ENCODE measurements at places on chromosomes 11 and 22.

DNA sequence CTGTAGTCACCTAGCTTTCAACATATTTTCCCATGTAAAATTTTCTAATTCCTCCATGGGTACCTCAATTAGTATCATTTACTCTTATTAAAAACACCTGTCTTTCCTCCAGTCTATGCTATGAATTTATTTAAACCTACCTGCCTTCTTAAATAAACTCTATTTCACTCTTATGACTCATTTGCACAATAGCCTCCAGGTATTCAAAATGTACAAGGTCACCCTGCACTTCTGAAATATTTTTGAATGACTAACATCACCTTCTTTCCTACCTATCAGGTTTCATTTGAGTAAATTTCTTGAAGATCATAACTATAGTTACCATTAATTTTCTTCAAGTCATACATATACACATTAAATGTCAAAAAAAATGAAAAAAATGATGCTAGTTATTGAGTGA is 939.7 kb downstream of the DLG2 start:
- no peak for DNase-seq

- DNase-seq, result no peak
Measured at GRCh38 chr22:20905415-20906386, 11.5 kb upstream of the CRKL start.

DNA sequence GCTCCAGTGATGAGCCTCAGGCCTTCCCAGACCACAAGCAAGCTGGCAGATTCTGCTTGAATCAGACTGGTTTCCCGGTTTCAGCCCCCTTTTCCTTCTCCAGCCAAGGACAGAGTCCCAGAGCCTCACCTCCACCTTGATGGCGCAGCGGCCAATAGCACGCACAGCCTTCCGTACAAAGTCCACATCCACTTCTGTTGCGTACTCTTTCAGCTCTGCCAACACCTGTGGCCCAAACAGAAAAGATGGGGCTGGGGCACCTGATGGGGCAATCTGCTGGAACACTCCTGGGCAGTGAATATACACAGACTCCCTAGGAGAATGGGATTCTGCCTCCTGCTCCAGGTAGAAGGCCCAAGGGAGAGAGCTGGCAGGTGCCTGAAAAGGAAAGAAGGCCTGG is 35.5 kb upstream of the RASL10A start:
- no peak for DNase-seq

- DNase-seq, result no peak
Measured at GRCh38 chr11:94766713-94767206, 1.4 kb upstream of the AMOTL1 start.

GRCh38 chr11:2109541-2110019 is 29.6 kb downstream of the IGF2 start:
- no peak for DNase-seq

DNA sequence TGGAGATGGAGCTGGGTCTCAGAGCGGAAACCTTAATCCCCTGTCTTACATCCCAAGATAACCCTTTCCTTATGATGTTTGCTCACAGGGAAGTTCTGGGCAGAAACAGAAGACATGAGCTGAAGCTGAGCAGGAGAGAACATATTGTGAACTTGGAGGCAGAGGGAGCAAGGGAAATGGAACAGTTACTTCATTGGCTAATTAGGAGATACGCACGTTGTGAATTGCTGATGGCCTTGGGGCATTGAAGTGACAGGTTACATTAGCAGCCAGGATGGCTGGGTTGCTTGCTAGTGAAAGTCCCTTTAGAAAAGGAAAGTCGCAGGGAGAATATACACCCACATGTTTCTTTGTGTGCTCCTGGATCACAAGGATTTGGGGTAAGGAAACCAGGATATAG is 48.7 kb downstream of the TENM4 start:
- no peak for DNase-seq

DNA sequence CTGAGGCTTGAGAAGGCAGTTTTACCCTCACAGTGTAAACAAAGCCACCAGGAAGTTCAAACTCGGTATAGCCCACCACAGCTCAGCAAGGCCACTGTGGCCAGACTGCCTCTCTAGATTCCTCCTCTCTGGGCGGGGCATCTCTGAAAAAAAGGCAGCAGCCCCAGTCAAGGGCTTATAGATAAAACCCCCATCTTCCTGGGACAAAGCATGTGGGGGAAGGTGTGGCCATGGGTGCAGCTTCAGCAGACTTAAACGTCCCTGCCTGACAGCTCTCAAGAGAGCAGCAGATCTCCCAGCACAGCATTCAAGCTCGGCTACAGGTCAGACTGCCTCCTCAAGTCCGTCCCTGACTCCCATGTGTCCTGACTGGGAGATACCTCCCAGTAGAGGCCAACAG is 69.7 kb downstream of the TTC28 start:
- DNase-seq, result no peak

DNA sequence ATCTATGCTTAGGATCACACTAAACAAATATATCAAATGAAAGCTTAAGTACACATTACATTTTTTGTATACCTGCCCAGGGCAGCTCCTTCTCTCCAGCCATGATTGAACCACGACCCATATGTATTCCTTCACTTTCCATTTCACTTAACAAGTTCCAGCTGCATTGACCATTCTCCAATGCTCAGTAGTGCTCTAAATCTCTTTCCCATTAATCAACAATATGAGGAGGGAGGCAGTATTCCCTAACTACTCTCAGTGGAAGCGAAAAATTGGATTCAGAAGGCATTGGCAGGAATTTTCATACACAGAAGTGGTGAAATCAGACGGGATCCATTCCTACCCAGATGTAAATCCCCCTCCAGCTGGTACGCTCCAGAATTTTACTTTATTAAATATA is 372.0 kb upstream of the LUZP2 start:
- DNase-seq, result no peak

GRCh38 chr11:122122179-122122578 is 6.2 kb upstream of the BLID start:
- no peak for DNase-seq

- DNase-seq, result no peak
Measured at GRCh38 chr11:68377389-68377795, 65.0 kb downstream of the LRP5 start.

- DNase-seq, result no peak
Measured at GRCh38 chr11:133947321-133947756, 9.4 kb downstream of the IGSF9B start.

- DNase-seq, result no peak
Measured at GRCh38 chr22:44369916-44370801, 57.4 kb upstream of the SHISAL1 start.

DNA sequence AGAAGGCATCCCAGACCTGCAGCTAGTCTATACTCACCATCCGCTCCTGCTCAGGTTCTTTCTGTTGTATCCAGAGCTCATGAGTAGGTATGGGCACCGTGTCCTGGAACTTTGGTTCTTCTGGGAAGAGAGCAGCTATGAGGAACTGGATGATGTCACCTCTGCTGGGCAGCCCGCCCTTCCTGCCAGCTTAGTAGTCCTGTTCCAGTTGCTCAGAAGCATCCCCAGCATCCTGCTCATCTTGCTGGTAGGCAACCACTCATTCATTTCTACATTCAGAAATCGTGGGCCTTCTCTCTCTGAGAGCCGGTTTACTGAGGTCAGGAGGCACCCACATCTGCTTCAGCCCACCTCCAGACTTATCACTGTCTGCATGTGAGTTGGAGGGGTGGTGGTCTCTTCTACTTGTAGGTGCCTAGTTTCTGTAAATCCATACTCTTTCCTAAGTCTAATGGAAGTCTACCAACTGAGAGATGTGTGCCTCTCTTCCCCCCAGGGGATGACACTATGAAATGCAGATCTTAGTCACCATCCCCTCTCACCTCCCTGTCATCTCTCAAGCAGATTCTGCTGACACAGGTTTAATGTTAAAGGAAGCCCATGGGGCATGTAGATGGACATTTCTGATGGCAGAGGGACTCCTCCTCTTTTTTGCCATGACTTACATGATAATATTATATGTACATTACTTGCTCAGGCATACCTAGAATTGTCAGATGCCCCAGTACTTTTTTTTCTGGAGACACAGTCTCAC is 29.6 kb upstream of the CCDC134 start:
- DNase-seq, result no peak

GRCh38 chr11:70405679-70406395 is 7.5 kb downstream of the CTTN start:
- DNase-seq, result no peak

DNA sequence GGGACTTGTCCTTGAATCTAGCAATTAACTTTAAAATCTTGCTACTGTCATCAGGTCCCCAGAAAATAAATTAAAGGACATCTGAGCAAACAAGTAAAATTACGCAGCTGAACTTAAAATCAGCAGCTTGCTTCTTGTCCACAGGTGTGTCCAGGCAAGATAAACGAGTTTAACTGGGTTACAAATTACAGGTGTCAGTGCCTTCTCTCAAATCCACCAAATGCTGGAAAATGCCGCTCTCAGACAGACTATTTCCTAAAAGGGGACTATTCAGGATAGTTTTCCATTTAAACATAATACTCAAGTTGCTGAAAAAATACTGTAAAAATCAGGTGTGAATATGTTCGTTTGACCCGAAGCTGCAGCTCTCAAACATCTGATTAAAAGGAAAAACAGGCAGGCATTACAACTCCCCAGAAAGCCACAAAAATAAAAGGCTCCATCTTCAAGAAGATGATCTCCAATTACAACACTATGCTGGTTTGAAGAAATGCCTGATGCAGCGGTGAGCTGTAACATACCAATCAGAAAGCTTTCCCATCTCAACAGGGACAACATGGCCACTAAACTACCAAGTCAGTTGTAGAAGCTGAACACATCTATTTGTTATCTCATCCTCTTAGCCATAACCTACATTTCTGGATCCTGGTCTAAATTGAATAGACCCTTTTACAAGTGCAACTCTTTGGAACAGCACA is 82.1 kb downstream of the CADM1 start:
- DNase-seq, result no peak

DNA sequence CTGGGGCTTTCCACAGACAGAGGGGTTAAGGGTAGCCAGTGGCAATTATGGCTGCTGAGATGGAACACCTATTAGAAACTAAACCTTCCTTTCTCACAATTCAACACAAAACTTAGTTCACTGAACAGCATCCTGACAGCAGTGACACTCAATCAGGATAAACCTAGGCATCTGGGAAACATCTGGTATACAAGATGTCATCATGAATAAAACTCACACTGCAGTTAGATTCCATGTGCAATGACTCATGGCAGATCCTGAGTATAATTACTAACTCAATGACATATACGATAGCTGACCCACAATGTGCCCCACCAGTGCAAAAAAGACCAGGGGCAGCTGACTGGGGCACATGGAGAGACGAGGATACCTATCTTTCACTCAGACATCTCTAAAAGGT is 17.7 kb downstream of the RBFOX2 start:
- DNase-seq, result no peak

GRCh38 chr11:65968600-65969482 is 7.3 kb downstream of the SART1 start:
- no peak for DNase-seq

DNA sequence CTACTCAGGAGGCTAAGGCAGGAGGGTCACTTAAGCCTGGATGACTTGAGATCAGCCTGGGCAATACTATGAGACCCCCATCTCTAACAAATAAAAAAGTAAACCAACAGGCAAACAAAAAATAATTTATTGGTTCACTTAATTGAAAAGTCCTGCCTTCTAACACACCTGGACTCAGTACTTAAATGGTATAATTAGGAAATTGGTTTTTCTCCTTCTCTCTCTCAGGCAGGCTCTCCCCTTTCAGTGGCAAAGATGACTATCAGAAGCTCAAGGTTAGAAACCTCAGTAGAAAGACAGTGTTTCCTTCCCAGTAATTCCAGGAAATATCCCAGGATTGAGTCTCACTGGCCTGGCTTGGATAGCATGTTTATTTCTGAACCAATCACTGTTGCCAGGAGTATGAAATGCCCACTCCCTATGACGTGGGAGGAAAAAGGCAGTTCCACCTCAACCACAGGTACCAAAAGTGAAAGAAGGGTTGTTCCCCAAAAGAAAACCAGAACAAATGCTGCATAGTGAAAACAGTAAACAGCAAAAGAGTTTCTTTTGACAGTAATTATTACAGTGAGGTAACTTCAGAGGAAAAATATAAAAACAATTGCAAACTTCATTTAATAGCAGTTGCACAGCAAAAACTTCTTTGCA is 56.3 kb upstream of the SOX6 start:
- DNase-seq, result no peak

DNA sequence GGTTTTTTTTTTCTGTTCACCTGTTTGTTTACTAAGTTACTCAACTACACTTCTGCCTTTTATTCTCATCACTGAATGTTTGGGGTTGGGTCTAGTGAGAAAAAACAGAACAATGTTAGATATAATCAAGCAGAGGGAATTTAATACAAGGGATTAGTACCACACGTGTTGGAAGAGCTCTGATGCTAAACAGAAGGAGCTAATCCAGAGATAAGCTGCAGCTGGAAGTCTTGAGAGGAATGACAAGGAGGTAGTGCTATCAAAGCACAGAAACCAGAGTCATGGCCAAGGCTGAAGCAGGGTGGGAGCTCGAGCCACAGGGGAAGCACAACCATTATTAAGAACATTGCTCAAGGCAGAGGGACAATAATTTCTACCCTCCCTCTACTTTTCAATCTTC is 604.1 kb upstream of the ANO5 start:
- no peak for DNase-seq

- no peak for DNase-seq
Measured at GRCh38 chr22:28930357-28931007, 47.1 kb downstream of the ZNRF3 start.

DNA sequence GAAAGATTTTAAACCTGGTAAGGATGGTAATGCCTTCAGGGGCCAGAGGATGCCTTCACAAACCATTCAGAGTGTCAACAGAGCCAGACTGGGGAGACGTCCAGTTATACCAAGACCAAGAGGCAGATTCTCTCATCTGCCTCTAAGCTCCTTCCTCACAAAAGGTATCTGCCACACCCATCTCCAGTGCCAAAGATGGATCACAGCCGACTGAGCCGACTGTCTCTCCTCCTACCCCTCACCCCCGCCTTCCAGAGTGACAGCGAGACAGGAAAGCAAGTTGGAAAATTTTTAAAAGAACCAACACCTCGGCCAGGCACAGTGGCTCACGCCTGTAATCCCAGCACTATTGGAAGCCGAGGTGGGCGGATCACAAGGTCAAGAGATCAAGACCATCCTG is 79.1 kb upstream of the AKIP1 start:
- DNase-seq, result no peak

- DNase-seq, result no peak
Measured at GRCh38 chr11:16542353-16542752, 186.0 kb upstream of the SOX6 start.

- no peak for DNase-seq
Measured at GRCh38 chr11:100703801-100704575, 16.9 kb downstream of the ARHGAP42 start.

- peak; percentile 10 for DNase-seq
Measured at GRCh38 chr11:2525166-2525861, 80.5 kb downstream of the KCNQ1 start.

DNA sequence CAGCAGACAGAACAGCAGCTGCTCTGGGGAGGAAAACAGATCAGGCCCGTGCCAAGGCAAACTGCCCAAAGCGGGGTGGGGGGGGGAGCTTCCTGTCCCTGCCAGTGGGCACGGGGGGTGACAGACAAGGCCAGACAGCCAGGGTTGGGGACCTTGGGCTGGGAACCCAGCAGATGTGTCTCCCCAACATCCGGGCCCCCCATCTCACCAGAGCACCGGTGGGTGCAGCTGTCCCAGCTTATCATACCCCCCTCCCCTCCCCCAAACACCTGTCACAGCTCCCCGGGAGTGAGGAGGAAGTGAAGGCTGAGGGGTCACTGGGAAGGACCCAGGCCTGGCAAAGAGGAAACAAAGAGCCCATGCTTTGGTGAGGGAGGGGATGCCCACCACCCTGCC is 1.3 kb downstream of the PPP1R14B start:
- no peak for DNase-seq
